ENCODE measurements at places on chromosomes 4 and X.

DNA sequence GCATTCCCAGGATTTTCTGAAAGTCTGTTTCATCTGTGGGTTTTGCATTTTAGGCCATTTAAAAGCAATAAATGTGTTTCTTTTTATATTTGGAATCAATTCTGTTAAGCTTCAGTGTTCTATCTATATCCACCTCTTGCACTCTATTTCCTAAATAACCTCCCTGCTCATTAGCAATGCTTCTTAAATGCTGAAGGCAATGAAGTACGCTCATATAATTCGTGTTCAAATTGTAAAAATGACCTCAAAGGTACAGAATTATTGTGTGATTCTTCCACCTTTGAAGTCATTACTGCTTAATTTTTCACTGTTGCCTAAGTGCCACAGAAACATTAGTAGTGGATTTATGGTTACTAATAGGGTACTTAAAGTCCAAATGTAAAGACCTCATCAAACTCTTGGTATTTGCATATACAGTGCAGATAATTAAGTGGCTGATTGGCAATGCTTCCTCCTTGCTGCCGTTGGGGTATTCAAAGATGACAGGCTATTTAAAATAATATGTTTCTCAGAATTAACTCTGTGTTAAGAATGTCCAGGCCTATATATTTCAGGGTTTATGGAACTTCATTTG, 730.8 kb downstream of the TECRL start:
- no peak for DNase-seq

GRCh38 chrX:110318664-110318968, 731 bp upstream of the AMMECR1 start:
- DNase-seq, result no peak

- no peak for DNase-seq
Observed at GRCh38 chr4:173420324-173420752, 21.4 kb upstream of the SCRG1 start.

DNA sequence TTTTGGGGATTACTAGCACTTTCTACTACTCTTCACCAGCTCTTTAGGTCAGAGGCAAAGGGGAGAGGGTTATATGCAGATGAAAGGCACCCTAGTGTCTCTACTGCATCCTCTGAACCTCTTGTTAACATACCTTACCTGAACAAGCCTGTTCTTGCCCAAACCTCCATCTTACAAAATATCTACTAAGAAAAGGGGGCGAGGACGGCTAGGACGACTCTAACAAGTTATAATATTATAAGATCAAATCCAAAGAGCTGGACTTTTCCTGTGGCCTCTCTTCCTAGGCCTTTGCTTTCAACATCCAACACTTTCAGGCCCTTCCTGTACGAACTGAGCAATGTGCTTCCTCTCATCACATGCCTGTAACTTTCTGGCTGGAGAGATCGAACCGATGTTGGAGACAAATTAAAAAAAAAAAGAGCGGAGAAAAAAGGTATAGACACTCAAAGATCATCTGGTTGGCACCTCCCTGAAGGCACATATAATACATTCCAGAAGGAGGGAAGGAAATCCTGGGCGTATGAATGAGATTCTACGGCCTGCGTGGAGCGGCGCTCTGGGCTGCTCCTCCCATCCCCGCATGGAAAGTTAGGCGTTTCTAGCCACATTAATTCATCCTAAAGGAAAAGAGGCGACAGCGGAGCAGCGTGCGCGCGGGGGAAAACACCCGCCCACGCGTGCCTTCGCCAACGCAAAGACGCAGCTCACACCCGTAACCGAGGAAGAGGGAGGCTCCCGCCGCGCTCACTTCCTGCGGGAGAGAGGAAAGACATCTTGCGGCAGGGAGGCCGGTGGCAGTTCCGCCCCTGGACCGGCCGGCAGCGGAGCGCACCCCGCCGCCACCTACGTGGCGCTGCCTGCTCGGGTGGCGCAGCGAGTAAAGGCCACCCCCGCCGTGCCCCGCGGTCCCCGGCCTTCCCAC, 808 bp downstream of the PRDM5 start:
- DNase-seq, result peak; percentile 50

DNA sequence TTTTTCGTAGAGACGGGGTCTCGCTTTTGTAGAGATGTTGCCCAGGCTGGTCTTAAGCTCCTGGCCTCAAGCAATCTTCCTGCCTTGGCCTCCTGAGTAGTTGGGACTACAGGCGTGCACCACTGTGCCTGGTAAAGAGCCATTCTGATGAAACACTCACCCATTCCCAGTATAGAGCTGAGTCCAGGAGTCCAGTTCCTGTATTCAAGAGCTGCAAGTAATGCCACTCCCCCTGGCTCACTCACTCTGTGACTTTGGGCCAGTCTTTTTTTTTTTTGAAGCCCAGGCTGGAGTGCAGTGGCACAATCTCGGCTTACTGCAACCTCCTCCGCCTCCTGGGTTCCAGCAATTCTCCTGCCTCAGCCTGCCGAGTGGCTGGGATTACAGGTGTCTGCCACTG, 3.5 kb downstream of the CCDC22 start:
- no peak for DNase-seq

DNA sequence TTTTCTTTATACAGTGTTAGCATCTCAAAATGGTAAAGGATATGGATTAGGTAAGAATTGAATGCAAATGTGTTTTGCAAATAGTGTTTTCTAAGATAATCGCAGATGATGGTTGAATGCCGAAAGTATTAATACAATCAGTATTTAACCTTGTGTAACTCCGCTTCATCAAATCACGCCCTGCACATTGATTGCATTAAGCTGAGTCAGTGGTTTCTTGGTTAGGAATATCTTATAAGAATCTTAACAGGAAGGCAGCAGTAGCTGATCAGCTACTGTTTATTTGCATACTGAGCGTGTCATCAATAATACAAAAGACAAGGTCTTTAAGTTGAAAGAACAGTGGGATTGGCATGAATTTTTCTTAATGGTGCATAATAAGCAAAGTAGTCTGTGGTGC, 545.4 kb downstream of the RPA4 start:
- no peak for DNase-seq

DNA sequence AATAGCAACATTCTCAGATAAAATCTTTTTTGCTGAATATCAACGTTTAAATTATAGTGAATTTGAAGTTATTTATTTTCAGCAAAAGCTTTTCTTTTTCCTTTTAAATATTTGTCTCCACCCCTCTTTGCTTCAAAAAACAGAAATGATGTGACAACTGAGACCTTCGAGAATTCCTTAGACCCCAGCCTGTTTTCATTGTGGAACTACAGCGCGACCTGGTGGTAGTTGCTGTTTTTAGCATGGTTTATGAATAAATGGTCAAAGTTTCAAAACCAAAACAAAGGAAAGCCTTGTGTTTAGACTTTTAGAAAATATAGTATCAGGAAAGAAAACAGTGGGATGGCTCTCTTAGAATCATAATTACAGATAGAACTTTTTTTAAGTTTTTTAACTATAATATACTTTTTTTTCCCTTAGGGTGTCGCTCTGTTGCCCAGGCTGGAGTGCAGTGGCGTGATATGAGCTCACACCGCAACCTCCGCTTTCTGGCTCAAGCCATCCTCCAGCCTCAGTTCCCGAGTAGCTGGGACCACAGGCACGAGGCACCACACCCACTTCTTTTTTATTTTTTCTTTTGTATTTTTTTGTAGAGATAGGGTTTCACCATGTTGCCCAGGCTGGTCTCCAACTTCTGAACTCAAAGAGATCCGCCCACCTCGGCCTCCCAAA, 26.8 kb upstream of the TMEM184C start:
- peak; percentile 20 for DNase-seq

- no peak for DNase-seq
Observed at GRCh38 chrX:13055486-13055885, 11.1 kb upstream of the FAM9C start.

DNA sequence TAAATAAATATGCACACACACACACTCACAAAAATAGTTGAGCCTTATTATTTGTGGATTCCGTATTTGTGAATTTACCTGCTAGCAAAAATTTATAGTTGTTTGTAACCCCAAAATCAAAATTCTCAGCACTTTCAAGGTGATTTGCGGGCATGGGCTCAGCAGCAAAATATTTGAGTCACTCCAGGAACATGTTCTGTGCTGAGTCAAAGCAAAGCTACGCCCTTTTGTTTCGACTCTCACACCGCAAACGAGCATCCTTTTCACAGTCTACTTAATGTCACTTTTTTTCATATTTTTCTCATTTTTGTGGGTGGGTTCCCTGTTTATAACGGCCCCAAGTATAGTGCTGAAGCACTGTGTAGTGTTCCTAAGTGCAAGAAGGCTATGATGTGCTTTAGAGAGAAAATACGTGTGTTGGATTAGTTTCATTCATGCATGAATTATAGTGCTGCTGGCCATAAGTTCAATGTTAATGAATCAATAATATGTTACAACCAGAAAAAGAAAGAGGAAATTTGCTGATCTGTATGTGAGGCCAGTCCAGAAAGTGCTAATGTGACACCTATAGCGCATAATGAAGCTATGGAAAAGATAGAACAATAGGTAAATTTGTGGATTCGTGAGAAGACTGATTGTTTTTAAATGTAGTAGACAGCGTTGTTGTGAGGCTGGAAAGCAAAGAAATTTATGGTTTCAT, 723.2 kb upstream of the AGA start:
- DNase-seq, result no peak

DNA sequence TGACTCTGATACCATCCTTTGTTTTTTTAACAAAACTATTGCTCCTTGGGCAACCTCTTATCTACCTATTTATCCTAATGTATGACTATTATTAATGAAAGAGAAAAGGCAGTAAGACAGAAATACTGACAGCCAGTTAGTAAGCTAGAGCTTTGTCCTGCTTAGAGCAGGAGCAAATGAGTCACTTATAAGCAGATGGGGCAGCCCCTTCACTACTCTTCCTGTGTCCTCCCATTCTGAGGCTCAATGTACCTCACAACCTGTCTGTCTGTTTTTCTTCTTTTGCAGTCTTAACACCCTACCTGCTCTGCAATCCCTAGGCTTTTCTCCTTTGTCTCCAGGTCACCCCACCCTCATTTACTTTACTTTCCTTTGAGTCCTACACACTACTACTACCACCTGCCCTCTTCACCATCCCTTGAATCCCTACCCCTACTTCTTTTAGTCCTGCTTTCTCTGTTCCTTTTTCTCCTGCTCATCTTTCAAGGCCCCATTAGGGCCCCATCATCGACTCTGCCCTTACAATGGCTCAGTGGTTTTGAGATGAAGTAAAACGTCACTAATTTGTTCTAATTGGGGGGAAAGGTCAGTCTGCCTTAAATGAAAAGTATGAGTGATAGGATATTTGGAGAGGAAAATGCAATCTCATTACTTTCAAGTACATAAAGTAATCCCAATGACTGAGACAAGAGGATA, 294.3 kb downstream of the GUCY2F start:
- no peak for DNase-seq

DNA sequence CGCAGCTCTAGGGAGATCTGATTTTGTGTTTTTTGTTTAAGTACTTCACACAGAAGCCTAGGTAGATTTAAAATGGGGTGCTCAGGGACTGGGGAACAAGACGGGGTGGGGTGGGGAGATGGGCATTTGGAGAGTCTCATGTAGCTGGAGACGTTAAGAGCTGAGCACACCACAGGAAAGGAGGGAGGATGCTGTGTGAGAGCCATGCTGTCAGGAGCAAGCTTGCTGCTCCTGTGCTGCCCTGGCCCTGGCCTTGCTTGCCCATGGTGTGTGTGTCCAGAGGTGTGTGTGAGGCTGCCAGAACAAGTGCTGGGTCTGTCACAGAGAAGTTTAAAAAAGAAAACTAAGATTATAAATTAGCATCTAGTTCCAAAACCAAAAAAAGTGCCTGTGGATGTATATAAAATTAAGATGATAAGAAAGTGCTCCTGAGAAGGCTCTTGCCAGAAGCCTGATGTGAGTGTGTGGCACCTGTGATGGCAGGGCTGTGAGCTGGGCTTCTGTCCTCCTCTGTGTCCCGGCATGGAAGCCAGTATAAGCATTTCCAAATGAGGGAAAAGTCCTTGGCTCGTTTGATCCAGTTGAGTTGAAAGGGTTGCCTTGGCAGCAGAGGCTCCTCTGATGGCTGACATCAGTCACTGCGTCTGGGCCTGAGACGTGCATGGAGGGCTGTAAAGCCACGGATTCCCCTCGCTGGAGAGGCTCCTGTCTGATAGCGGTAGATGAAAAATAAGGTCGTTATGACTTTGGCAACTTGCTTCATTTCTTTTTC, 63.5 kb downstream of the NELFA start:
- DNase-seq, result no peak

- peak; percentile 80 for DNase-seq
Observed at GRCh38 chrX:38052096-38052495, 45.7 kb downstream of the SYTL5 start.

GRCh38 chrX:11567528-11568220, 98.0 kb downstream of the ARHGAP6 start:
- no peak for DNase-seq

DNA sequence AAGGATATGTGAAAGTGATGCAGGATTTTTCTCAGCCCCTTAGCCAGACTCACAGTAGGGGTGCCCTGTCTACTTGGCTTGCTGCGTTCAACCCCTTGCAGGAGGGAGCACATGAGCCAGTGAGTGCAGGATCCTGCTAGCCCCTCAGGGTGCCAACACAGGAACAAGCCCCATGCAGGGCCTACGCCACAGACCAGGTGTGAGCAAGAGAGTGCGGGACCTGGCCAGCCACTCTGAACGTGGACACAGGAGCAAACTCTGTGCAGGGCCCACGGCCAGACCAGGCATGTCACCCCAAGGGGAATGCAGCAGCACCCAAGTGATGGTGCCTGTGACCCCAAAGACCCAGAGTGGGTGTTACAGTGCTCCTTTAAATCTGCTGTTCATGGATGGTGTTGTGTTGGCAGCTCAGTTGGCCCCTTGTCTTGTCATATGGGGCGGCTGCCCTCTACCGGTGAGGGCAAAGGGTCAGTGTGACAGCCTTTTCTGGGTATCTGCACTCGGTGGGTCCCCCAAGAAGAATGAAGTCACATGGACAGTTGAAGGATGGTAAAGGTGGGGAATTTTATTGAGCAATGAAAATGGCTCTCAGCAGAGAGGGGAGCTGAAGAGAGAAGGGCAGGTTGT, 188.4 kb upstream of the MAOA start:
- DNase-seq, result no peak

GRCh38 chrX:68186552-68187262, 246.6 kb downstream of the OPHN1 start:
- peak; percentile 22 for DNase-seq

GRCh38 chrX:17744896-17745523, 7.7 kb downstream of the SCML1 start:
- no peak for DNase-seq

DNA sequence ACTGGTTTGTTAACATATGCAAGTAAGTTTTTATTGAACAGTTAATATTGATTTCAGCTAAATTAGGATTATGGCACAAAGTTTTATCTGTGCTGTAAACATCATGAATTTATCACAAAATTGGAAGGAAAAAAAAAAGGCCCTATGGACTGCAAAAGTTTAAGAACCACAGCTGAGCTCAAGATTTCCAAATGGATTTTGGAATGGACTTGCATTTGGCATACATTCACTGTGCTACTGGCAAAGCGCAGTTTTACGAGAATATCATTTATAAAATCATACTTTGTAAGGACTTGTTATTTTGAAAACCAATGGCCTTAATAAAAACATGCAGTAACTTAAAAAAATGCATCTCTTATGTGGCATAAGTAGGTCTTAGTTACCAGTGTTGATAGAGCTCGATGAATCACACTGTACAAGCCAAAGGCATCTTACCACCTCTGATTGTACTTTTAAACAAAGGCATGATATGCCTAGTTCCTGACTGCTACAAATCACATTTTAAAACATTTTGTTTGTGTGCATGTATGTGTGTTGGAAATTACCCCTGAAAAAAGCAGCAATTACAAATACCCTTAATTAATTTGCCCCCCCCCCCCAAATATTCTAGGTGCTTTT, 58.6 kb downstream of the TAB3 start:
- no peak for DNase-seq

All from RCC 7860 (cell line).